ENCODE measurements at places on chromosomes 7 and 10.

DNA sequence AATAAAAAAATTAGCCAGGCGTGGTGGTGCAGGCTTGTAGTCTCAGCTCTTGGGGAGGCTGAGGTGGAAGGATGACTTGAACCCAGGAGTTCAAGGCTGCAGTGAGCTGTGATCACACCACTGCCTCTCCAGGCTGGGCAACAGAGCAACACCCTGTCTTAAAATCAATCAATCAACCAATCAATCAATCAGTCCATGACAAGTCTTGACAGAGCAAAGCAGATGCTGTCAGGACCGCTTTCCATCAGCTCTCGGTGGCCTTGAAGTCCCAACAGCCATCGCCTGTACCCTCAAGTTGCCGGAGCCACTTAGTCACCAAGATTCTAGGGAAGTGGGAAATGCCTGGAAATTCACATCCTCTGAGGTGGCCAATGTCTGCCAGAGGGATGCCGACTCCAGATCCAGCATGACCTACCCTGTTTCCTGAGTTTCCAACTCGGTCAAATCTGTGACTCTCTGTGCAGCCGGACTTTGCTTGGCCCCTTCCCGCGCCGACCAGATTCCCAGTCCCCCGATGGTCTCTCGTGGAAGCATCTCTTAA is 871 bp upstream of the CCL24 start:
- DNase-seq: no peak

- DNase-seq: no peak
These were observed 13.6 kb downstream of the SPOCK2 start for GRCh38 chr10:72074574-72075375.

- DNase-seq: no peak
These were observed 128.2 kb downstream of the ACTR3B start for GRCh38 chr7:152887778-152888177.

- no peak for DNase-seq
These were observed 50.8 kb upstream of the BTRC start for GRCh38 chr10:101303087-101303703.

DNA sequence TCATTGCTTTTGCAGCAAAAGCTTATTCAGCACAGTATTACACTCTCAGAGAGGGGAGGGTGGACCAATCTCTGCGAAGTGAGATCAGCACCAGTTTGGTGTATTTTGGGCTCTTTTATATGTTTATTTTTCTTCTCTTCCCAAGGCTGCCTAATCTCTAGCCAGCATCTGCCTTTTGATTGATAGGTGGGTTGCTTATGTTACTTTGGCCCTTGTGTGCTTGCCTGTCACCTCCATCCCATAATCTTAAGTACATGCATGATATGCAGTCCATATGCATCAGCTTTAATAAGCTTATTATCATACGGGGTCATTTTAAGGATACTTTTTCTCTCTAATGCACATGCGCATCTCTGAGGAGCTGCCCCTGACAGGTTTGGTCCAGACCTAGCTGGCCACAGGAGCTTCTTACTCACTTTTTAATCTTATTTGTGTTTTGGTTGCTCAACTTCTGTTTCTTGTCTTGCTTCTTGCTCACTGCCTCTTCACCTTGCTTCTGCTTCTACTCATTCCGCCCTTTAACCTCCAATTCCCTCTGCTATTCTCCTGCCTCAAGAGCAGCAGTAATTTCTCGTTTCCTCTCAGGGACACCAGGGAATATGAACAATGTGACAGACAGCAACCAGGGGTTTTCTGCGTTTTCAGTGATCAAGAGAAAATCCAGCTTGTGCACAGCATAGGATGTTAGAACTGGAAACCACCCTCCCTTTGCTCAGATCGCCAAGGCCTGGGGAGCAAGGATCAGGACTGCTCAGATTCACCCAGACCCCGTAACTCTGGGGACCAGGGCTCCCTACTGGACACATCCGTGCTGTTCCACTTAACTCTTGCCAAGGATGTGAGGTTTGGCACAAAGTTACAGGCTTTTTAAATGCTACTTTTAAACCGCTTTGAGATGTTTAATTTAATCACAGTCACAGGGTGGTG is 10.0 kb downstream of the RGR start:
- DNase-seq: no peak

DNA sequence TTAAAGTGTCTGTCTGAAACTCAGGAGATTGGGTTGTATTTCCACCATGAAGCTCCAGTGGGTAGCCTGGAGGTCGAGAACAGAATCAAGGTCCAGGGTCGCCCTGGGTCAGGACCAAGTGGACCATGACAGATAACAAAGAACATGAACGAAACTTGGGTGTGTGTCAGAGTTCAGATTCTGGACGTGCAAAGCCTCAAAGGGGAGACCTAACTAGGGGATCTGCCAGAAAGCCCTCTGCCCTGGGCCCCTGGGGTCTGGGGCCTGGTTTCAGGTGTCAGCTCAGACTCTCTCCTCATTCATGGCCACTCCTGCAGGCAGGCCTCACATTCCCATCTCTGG is 1.6 kb downstream of the RASSF4 start:
- no peak for DNase-seq

DNA sequence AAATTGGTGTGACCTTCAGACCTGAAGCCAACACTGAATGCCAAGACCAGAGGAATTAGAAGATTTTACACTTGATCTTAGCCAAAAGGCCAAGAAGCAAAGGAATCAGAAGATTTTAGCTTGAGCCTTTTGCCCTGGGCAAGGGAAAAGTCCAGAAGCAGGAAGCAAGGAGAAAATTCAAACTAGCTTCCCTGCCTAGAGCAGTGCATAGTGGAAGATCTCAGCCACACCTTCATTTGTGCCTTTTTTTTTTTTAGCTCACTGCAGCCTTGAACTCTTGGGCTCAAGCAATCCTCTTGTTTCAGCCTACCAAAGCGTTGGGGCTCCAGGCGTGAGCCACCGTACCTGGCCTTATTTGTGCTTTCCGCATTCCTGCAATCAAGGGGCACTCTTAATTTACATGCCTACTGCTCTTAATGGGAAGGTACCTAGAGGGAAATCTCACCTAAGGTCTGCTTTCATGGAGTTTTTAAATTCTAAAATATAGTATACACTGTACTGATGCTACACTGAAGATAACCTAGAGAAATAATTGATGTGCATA is 8.3 kb upstream of the PIP4K2A start:
- no peak for DNase-seq

- no peak for DNase-seq
These were observed 26.4 kb downstream of the RHOBTB1 start for GRCh38 chr10:60917331-60918280.

GRCh38 chr10:132496360-132497062 is 41.1 kb upstream of the INPP5A start:
- DNase-seq: no peak

GRCh38 chr7:22660732-22661131 is 66.3 kb upstream of the IL6 start:
- no peak for DNase-seq

- DNase-seq: no peak
These were observed 60.8 kb downstream of the LARP4B start for GRCh38 chr10:870564-871166.

GRCh38 chr7:3911685-3912084 is 610.6 kb downstream of the SDK1 start:
- no peak for DNase-seq

GRCh38 chr7:21946222-21946709 is 567 bp upstream of the CDCA7L start:
- no peak for DNase-seq
